ENCODE measurements at places on chromosomes 16 and 17.
A peak's percentile ranks its signal among the peaks of the same experiment; 100 is the strongest.

DNA sequence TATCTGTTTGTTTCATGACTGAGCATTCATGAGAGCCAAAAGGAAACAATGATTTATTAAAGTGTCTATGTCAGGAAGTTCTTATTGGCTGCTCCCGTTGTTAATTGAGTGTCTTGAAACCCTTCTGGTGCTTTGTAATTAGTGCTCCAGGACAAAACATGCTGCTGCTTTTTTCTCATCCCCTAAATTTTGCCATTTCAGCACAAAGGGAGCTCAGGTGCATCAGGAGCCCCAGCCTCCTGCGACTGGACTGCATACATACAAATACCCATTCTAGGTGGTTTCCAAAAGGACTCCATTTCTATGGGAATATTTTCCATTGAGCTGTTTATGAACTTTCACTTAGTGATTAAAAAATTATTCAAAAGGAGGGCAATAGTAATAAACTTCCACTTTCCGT is 354.0 kb downstream of the CDH13 start:
- no peak for DNase-seq

DNA sequence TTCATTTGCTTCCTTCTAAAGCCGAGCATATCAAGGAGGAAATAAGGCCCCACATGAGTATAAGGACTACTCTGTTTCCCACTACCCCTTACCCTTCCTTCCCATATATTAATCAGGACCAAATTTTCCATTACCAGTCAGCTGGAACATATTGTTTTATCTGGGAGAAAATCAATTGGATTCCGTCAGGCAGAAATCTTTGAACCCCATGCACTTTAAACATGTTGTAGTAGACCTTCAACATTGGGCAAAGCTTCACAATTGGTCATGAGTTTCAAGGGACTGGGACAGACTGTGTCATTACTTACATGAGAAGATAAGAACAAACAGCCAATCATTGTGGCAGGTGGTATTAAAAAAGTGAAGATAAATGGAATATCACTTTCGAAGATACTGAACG is 70.3 kb downstream of the ABCA8 start:
- DNase-seq, result no peak

DNA sequence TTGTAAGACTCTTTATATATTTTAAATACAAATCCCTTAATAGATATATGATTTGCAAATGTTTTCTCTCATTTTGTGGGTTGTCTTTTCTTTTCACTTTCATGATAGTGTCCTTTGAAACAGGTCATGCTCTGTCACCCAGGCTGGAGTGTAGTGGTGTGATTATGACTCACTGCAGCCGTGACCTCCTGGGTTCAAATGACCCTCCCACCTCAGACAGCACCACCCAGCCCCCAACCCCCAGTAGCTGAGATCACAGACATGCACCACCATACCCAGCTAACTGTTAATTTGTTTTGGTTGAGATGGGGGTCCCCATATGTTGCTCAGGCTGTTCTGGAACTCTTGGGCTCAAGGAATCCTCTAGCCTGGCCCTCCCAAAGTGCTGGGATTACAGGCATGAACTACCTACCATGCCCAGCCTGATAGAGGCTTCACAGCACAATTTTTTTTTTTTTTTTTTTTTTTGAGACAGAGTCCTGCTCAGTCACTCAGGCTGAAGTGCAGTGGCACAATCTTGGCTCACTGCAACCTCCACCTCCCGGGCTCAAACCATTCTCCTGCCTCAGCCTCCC is 18.5 kb upstream of the TMIGD1 start:
- no peak for DNase-seq

- no peak for DNase-seq
These were observed 60.4 kb downstream of the MYOCD start for GRCh38 chr17:12726131-12726530.

DNA sequence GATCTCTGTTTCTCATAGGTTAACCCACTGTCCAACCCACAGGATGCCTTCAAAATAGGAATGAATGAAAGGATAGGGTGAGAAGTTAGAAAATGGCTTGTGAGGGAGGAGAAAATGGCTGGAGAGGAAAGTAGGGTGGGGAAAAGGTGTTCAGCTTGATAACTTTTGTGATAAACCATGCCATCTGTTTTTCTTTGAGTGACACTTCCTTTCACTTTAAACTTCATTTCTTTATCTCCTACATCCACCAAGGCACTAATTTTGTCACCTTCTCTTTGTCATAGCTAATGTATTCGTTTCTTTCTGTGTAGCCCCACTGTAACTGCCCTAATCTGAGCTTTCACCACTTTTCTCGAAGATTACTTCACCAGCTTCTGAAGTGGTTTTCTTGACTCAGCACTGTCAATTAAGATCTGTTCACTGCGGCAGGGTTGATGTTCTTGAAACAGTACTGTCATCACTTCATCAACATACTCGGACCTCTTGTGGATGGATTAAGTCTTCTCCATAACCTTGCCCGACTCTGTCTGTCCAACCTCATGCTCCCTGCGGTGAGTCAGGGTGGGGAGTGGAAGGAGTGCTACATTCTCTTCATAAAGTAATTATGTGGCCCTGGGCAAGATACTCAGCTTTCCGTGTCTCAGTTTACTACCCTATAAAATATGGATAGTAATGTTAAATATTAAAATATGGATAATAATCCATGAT is 5.5 kb upstream of the KRT10 start:
- DNase-seq, result no peak

- no peak for DNase-seq
These were observed 16.3 kb downstream of the UNC45B start for GRCh38 chr17:35163886-35164285.

GRCh38 chr16:85396879-85397871 is 215.9 kb upstream of the GSE1 start:
- DNase-seq, result no peak

GRCh38 chr16:2964475-2965336 is 631 bp downstream of the KREMEN2 start:
- peak; percentile 42 for DNase-seq

DNA sequence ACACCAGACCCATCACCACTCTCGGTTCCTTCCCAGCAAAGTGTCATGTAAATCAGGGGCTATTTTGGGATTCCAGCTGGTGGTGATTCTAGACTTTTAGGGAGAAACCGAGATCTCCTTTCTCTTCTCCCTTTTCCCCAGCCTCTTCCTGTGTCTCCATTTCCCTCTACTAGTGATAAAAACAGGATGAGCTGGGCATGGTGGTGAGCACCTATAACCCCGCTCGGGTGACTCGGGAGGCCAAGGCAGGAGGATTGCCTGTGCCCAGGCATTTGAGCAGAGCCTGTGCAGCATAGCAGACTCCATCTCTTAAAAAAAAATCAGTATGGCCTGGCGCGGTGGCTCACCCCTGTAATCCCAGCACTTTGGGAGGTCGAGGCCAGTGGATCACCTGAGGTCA is 6.1 kb downstream of the TBX21 start:
- DNase-seq, result no peak

DNA sequence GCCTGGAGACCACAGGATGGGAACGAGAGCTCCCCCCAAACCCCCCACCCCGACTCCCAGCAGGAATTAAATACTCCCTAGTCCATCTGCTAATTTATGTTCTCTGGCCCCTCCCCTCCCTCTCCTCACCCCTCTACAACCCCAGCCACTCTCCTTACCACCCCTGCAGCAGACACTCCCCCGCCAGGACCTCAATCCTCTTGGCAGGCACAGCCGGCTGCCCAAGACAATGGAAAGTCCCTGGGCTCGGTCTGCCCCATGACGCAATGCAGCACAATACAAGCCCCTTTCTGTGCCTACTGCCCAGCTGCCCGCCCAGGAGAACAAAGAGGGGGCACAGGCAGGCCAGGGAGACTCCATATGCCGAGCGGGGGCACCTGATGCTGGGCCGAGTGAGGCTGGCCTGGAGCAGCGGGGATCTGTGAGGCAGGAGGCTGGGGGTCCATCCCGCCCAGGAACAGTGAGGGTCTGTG is 30.3 kb upstream of the CDC42EP4 start:
- no peak for DNase-seq

DNA sequence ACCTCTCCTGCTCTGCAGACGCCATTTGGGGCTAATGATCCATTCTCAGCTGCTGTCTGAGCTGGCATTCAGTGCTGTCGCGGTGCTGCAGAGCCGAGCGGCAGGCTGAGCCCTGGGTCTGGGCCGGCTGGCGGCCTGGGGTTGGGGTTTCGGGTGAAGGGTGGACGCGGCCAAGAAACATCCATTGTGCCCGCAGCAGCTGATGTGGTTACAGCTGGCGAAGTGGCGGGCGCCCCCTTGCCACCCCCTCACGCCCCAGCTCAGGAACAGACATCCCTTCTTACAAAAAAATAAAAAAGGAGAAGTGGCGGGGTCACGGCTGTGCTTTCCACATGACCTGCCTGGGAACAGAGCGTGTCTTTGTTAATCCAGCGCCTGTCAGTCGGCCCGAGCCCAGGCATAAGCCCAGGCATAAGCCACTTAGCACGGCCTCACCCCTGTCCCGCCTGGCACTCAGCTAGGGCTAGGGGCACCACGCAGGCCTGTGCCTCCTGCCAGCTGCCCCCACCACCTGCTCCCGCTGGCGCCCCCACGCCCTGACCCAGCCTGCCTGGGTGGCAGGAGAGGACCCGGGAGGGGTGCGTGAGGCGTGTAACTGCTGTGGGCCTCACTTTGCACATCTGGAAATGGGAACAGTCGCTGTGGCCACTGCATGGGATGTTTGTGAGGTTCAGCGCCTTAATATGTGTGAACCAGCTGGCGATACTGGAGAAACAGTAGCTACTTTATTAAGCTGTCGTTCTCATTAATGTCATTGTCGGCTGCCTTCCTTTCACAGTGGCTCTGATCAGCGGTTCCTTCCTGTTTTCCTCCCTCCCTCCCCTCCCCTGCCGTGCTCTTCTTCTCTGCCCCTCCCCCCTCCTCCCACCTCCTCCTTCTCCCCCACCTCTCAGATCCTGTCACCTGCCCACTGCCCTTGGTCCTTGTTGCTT is 197.7 kb upstream of the CIBAR2 start:
- peak; percentile 13 for DNase-seq

GRCh38 chr16:70473446-70474319 is 19.3 kb downstream of the FCSK start:
- DNase-seq, result no peak

GRCh38 chr16:73768786-73769203 is 527.8 kb upstream of the PSMD7 start:
- DNase-seq, result no peak

- DNase-seq, result no peak
These were observed 2.1 kb downstream of the SLC16A6 start for GRCh38 chr17:68288804-68289203.

GRCh38 chr17:32350666-32351418 is 885 bp downstream of the ZNF207 start:
- DNase-seq, result no peak
